Activated CD8-positive, alpha-beta memory T cell treated with anti-CD3 and anti-CD28 coated beads for 36 hours (primary cell): ENCODE measurements at places on chromosomes 16 and 17. TPM values are rescaled to one million over a fixed set of nuclear protein-coding genes. Genes with fewer than 3 reads are reported as not detected.

The NXPH3 gene
- 0.21 TPM for total RNA-seq

The CES4A gene
- 4.5 TPM for total RNA-seq

The HMOX2 gene
- 94.6 TPM for total RNA-seq

The ZMYND15 gene
- not detected for total RNA-seq

The NLRC5 gene
- 121 TPM for total RNA-seq

The SALL1 gene
- total RNA-seq, result not detected
